ENCODE measurements at places on chromosomes 7 and 10.

GRCh38 chr7:117185124-117185523 is 137.7 kb downstream of the WNT2 start:
- DNase-seq, result no peak

GRCh38 chr7:29953726-29954347 is 35.8 kb downstream of the SCRN1 start:
- DNase-seq, result no peak

GRCh38 chr7:91079487-91079886 is 184.7 kb upstream of the FZD1 start:
- no peak for DNase-seq

DNA sequence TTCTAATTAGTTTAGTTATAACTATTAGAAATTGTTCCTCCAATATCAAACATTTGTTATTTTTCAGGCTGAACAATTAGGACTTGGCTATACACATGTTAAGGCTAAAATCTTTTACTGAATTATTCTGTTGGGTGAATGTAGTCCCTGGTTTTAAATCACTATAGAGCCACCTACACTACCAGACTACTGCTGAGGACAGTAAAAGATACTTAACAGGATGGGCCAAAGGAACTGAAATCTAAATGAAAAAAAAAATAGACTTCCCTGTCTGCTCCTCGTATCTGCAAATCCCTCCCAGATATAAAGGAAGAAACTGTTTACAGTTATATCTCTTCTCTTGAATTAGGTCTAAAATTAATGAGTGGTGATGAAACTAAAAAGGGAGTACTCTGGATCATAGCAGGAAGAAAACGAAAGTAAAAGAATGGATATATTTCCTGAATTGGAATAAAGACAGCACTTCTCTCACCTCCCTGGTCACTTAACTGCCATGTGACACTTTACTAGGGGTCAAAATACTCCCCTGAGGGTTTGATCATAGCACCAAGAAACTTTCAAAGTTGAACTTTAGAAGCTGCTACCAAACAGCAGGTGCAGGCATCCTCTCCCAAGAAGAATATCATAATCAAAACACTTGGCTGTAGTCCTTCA is 12.7 kb downstream of the FBXW4 start:
- DNase-seq, result no peak

DNA sequence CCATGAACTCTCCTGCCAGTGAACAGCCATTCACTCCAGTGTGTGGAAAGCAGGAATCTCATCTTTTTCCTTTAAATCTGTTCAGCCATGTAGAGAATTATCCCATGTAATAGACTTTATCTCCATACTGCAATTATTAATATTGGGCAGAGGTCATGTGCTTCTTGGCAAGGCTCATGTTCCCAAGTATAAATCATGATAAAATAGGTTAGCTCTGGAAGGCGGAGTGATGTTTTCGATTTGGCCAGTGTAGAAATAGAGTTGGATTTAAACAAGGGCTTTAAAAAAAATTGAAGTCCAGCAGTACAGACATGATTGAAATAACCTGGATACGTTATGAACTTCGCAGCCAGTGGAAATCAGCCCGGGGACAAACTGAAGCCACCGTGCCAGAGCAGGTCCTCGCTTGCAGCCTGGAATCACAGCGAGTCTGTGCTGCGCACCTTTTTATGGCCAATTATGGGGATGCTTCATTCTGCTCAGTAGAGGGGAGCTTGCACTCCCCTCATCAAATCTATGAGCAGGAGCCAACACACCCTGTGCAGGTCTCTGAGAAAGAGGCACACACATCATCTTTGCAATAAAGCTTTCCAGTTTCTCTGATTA is 654.0 kb upstream of the MKI67 start:
- DNase-seq, result no peak

DNA sequence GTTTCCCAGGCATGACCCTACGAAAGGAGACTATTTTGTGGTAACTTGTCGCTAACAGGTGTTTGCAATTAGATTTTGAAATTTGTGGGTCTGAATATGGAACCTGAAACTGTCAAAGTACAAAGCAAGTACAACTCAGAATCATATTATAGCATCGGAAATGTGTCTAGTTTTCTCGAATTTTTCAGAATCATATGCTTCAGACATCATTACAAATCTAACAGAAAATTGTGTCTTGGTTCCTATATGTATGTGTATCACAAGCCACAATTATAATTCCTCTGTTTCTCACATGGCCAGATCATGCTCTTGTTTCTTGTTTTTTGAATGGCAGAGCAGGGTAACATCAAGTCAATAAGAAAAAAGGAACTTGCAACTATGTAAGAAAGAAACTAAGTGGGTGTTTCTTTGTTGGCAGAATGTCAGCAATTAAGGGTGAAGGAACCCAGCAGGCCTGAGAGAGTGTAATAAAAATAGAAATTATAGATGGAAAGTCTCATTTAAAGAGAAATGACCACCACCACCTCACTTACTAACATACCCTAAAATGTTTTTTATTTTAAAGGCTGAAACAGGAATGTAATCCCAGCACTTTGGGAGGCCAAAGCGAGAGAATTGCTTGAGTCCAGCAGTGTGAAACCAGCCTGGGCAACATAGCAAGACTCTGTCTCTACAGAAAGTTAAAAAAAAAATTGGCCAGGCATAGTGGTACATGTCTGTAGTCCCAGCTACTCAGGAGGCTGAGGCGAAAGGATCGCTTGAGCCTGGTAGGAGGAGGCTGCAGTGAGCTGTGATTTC is 51.3 kb downstream of the PRTFDC1 start:
- DNase-seq, result no peak
